ENCODE measurements at places on chromosomes 5 and 9.

DNA sequence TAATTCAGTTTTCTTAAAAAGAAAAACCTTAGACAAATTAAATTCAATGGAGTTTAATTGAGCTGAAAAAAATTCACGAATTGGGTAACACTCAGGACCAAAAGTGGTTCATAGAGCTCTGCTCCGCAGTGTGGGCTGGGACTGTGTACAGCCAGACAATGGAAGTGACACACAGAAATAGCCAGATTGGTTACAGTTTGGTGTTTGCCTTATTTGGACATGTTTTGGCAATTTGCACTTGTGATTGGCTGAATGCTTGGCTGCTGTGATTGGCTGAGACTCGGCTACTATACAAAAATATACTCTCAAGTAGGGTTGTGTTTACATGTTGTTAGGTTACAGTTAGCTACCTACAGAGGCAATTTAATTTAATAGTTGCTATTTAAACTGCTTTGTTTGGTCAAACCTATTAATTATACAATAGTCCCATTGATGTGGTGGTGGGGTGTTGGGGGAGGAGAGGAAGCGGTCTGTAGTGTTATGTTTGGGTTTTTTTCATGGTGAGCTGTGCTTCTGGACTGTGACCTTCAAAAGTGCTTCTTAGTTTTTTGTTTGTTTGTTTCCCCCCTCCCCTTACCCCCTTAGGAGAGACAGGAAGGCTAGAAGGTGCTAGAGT is 95.2 kb downstream of the CNTLN start:
- DNase-seq = no peak

DNA sequence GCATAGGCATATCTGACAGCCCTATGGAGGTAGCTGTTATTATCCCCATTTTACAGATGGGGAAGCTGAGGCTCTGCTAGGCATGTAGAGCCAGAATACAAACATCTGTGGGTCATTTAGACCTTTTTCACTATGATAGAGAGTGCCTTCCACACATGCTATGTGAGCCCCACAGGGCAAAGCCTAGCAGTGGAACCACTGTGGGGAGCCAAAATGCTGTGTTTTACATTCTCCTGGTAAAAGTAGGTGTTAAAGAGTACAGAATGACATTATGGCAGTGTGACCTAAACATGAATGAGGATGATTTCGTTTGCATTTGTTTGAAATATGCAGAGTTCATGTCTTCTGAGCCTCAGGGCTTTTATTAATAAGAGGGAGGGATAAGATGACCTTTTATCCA is 265.2 kb downstream of the MAST4 start:
- DNase-seq = no peak

- DNase-seq = peak; percentile 25
These were observed 76.7 kb downstream of the PLCXD3 start for GRCh38 chr5:41433552-41434181.

DNA sequence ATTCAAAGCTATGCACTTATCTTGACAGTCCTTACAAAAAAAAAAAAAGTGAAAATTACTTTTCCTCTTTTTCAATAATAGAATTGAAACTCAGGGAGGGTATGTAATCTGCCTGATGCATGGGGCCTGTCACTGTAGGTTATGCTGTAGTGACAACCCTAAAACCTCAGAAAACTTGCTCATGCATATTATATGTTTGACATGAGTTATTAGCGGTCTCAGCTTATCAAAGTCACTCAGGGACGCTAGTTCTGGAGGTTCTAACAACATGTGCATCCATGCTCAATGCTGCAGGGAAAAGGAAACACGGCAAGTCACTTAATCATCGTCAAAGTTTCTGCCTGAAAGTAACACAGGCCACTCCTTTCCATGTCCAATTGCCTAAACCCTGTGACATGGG is 78.4 kb upstream of the TMEM252 start:
- DNase-seq = no peak

- peak; percentile 98 for DNase-seq
These were observed at the start of gene CCNH for GRCh38 chr5:87412630-87413342. TSS of gene CCNH (minus strand) at chr5:87412930. CDS start at chr5:87412794, 136 bp downstream.

- no peak for DNase-seq
These were observed 57.8 kb upstream of the RAI14 start for GRCh38 chr5:34598177-34598794.
